ENCODE measurements at places on chromosomes 7 and 10.

GRCh38 chr10:69087590-69088470, at the start of gene SRGN:
SRGN (plus strand) TSS chr10:69088103; CDS start chr10:69088158, 55 bp downstream.
- peak; percentile 75 for DNase-seq

- no peak for DNase-seq
Measured at GRCh38 chr7:73974101-73974947, 53.6 kb upstream of the ELN start.

- no peak for DNase-seq
Measured at GRCh38 chr7:121960678-121961077, 87.7 kb downstream of the PTPRZ1 start.

DNA sequence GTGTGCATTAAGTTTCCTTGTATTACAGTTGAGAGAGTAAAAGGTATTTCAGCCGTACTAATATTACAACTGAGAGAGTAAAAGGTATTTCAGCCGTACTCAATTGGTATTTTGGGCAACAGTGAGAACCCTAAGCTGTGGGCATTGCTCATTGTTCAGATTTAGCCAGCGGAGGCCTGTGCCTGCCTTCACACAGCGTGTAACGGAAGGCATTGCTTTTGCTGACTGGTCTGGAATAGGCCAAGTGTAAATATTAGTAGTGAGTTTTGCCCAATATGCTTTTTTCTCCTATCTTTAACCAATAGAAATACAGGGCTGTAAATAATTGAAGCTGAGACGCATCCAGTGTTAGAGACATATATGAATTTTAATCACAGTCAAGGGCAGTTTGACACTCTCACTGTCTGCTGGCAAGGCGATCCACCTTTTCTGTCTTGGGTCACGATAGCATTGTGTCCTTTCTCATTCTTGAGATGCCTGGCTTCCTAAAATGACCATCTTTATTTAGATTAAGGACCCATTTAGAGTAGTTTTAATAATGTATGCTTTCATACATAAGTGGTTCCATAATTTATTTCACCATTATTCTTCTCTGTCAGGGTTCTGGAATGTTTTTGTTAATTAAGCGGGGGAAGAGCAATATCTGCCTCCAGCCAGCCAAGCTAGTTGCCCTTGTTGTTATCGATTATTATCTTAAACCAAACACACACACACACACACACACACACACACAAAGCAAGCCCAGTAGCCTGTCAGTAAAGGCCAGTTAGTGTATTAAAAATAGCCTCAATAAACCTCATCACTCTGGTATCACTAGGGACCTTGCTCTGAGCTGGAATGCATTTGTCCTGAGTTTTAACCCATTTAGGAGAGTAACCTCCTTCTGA, 130.7 kb downstream of the CELF2 start:
- no peak for DNase-seq

- no peak for DNase-seq
Measured at GRCh38 chr10:124725791-124726190, 18.4 kb downstream of the FAM53B start.

DNA sequence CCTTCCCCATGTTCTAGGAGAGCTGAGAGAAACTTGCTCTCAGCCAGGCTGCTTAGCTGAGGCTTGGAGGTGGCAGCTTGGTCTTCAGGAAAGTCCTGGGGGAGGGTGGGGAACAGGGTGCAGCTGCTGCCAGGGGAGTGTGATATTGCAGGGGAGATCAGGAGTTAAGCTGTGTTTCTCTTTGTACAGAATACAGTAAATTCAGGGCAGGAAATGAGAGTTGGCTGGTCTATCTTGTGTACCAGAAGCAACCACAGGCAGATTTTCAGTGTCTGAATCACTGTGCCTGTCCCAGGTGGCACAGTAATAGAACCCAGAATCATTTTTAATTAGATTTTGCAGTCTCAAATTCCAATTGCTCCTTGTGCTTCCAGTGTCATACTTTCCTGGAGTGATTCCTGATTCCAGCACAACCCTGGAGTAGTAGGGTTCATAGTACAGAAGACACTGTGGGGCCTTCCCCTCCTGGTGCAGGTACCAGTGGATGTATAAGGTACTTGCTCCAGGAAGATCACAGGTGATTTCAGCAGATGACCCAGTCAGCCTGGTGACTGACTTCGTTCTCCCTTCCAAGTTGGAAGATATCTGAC, 94.0 kb upstream of the TARP start:
- DNase-seq: no peak
